ENCODE measurements at places on chromosomes 6 and 20. TPM values are rescaled to one million over a fixed set of nuclear protein-coding genes. Genes with fewer than 3 reads are reported as not detected.

Gene BCAS1
- total RNA-seq: not detected

Gene EIF6
- total RNA-seq: 206 TPM

Gene L3MBTL1
- 0.73 TPM for total RNA-seq

Gene THBS2
- total RNA-seq: 0.67 TPM

Gene SLC52A3
- total RNA-seq: 0.59 TPM

Gene NNAT
- not detected for total RNA-seq

Gene CRIP3
- total RNA-seq: not detected

Gene GTPBP2
- 43.2 TPM for total RNA-seq

Gene BMP5
- not detected for total RNA-seq

Gene PAK5
- not detected for total RNA-seq

Gene ULBP3
- 12.5 TPM for total RNA-seq

Gene GSTA2
- not detected for total RNA-seq

Gene PRKN
- 0.13 TPM for total RNA-seq

Gene GGTLC1
- total RNA-seq: not detected

Gene HTR1E
- total RNA-seq: not detected

Gene HLA-DRB5
- not detected for total RNA-seq

Gene HCRTR2
- total RNA-seq: not detected

Gene LAMP5
- 0.30 TPM for total RNA-seq

Gene CCND3
- total RNA-seq: 124 TPM

Gene NKAIN2
- not detected for total RNA-seq

Gene FRMD1
- not detected for total RNA-seq

Gene SRC
- 3.2 TPM for total RNA-seq
